ENCODE measurements at places on chromosomes 2 and 18. TPM values are rescaled to one million over a fixed set of nuclear protein-coding genes. Genes with fewer than 3 reads are reported as not detected.

FSIP2 gene
- 1.6 TPM for total RNA-seq

MAT2A gene
- 179 TPM for total RNA-seq

TMEFF2 gene
- 4.7 TPM for total RNA-seq

UGT1A3 gene
- not detected for total RNA-seq

GALR1 gene
- total RNA-seq, result not detected

CDK5R2 gene
- total RNA-seq, result not detected

- DNase-seq, result no peak
Observed at GRCh38 chr2:238996331-238997136, 148.6 kb downstream of the TWIST2 start.

DNA sequence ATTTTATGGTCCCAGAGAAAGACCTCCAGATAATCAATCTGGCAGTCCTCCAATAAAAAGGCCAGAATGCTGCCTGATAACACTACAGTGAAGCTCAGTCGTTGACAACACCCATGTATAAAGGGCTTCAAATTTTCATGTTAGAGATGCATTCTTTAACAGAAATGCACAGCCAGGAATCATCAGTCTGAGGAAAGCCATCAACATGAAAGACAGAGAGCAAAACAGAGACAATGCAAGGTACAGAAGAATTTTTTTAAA is 13.8 kb downstream of the BABAM2 start:
- no peak for DNase-seq

- DNase-seq, result no peak
Observed at GRCh38 chr2:205073433-205074020, 528.3 kb downstream of the PARD3B start.

GRCh38 chr18:8609659-8610458 is 622 bp downstream of the RAB12 start:
- DNase-seq, result no peak

DNA sequence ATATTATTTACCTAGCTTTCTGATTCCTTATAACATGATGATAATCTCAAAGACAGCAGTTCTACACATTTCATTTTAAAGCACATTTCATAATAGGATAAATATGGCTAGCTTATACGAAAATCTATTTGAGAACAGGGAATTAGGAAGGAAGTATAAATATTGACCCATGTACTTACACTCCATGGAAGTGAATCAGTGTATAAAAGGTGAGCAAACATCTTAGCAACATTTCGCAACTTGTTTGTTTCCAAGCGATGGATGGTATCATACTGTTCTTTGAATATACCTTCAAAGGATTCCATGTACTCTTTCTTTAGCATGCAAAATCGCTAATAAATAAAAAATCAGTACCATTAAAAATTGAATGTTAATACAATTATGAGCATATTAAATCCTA is 53.1 kb downstream of the CWC22 start:
- DNase-seq, result no peak

- no peak for DNase-seq
Observed at GRCh38 chr18:78180741-78181140, 798.9 kb upstream of the SALL3 start.

DNA sequence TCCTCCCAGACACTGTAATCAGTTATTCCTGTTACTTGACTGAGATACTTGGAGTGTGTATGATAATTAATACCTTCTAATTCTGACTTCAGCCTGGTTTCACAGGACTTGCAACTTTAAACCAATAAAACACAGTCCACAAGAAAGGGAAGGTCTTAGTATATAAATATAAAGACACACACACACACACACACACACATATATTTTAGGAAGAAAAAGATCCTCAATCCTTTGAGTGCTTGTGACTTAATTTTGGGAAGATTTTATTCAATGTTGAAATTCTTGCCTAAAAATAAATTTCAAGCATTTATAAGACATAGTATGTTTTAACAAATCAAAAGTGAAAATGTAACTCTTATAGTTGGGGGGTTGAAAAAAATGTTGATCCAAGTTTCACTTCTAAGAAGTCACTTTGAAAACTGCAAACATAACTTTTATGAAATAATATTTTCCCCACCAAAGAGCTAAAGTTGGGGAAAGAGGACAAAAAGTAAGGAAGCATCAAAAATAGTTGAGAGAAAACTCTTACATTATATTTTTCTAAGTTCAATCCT is 824 bp upstream of the VPS54 start:
- peak; percentile 69 for DNase-seq

DNA sequence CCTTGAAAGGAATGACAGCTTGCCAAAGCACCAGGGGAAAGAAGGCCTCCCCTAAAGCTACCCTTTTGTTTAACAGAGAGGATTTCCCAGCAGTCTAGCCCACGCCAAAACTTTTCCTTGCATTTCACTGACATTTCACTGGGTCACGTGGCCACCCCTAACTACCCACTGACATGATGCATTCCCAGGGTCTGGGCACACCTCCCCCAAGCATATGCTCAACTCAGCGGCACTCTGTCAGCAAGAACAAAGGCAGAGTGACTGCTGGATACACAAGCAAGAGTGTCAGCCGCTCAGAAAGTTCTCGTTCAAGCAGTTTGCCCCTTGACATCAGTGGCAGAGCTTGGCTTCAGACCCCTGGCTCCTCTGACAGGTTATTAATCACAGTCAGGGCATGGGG is 34.2 kb upstream of the MARCO start:
- DNase-seq, result no peak

DNA sequence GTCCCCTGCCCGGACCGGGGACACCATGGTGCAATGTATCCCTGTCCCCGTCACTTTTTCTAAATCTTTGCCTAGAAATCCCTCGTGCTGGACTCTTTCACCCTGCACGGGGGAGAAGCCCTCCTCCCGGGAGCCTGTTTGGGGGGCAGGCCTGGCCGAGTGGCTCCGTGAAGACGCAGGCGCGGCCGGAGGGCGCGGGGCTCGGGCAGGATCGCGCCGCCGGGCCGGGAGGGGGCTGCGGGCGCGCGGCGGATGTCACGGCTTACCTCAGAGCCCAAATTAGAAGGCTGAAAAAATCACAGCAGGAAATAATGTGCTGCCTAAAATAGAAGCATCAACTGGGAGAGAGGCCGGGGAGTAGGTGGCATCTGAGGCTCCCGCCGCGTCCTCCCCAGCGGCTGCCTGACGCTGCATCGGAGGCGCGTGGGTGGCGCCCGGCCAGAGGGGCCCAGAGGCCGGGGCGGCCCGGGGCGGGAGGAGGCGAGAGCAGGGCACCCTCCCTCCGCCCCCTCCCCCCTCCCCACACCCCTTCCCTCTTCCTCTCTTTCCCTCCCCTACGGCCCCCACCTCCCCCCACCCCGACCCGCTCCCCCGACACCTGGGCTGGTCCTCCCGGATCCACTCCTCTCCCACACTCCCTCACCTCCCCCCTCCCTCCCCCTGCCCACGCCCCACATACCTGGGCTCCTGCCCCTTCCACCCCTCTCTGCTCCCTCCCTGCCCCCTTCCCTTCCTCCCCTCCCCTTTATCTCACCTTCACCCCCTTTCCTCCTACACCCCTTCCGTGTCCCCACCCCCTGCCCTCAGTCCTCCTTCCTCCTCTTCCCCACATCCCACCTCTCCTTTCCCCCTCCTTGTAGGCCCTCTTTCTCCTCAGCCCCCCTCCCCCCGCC is 51.9 kb downstream of the SLC4A1AP start:
- DNase-seq, result peak; percentile 59

- no peak for DNase-seq
Observed at GRCh38 chr2:240153418-240153817, 13.0 kb upstream of the OTOS start.

- peak; percentile 88 for DNase-seq
Observed at GRCh38 chr2:65396348-65397026, 35.9 kb downstream of the SPRED2 start.

- DNase-seq, result no peak
Observed at GRCh38 chr2:12170121-12170520, 423.7 kb downstream of the LPIN1 start.

GRCh38 chr18:48321536-48321935 is 87.6 kb downstream of the ZBTB7C start:
- no peak for DNase-seq

GRCh38 chr2:208415897-208416296 is 9.3 kb downstream of the PTH2R start:
- no peak for DNase-seq
